NCI-H69 (cell line): ENCODE measurements at places on chromosomes 1 and 21.

DNA sequence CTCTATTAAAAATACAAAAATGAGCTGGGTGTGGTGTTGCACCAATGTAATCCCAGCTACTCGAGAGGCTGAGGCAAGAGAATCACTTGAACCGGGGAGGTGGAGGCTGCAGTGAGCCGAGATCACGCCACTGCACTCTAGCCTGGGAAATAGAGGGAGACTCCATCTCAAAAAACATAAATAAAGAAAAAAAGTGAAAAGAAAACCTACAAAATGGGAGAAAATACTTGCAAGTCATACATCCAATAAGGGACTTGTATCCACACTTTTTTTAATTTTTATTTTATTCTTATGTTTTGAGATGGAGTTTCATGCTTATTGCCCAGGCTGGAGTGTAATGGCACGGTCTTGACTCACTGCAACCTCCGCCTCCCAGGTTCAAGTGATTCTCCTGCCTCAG lies 29.5 kb upstream of the SH3D21 start:
- DNase-seq, result no peak

DNA sequence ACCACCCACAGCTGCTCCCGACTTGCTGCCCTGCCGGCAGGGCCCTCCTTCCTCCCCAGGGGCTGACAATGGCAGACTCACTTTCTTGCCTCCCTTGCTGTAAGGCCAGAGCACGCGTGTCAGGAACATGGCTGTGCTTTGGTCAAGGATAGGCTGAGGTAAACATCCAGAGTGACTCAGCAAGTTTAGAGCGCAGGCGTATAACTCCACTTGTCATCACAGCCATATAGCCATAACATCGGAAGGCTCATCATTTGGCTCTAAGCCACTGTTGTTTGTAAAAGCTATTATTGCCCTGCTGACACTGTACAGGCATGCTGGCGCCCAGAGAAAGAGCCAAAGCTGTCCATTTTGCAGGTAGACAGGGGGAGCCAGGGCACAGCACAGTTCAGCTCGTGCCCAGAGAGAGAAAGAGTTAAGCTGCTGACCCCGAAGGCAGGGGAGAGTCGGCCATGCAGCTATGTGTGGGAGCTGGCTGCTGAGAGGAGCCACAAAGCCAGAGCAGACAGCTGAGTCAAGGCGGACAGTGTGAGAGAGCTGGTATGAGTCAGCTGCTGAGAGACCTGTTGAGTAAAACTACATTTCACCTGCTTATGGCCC lies 60.6 kb downstream of the GNG4 start:
- DNase-seq, result peak; percentile 31

- DNase-seq, result no peak
Observed at GRCh38 chr21:35275776-35276175, 226.7 kb upstream of the RUNX1 start.

- peak; percentile 21 for DNase-seq
Observed at GRCh38 chr1:156502894-156503697, 2.5 kb upstream of the MEF2D start.

DNA sequence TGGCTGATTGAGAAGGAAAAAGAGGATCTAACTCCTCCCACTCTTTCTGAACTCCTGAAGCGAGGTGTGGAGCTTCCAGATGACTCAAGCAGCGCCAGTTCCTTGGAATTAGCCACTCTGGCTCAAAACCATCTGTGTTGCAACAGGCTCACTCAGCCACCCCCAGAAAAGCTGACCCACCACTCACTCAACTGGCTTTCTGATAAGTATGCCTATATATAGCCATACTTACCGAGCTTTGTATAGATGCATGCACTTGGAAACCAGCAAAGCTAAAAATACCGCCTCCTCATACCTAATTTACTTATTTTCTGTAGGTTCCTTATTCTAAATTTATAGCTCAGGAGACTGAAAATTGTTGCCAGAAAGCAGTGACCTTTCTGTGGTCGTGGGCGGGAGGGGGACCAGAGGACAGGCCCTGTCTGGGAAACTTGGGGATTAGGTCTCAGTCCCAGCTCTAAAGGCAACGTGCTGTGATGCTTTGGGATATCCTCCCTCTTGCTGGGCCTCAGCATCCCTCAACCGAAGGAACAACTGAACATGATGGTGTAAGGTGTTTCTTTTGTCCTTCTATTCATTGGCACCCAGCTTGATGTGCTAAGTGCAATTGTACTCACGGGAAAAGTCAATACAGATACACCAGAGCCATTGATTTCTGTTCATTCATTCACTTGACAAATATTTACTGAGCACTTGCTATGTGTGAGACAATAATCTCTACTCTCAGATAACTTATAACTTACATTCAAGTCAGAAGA lies 65.7 kb downstream of the NENF start:
- peak; percentile 94 for DNase-seq

- no peak for DNase-seq
Observed at GRCh38 chr1:40383095-40383487, 9.6 kb downstream of the SMAP2 start.

DNA sequence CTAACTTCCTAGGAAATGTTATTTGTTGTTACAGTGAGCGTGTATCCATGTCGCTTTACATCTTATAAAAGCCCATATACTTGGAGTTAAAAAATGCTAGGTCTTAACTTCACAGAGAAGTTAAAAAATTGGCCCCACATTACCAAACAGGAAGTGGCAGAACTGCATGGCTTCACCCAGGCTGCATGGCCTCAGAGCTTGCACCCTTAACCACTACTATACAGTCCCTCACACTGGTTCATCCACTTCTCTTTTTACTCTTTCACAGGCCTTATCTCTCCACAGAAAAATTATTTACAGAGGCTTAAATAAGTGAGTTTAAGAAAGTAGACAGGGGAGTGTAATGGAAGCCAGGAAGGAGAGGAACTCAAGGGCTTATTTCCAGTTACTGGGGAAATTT lies 402.5 kb downstream of the HHAT start:
- peak; percentile 14 for DNase-seq

- DNase-seq, result no peak
Observed at GRCh38 chr1:178935610-178936009, 64.7 kb upstream of the ANGPTL1 start.
